Hematopoietic multipotent progenitor cell treated with erythropoietin and hydrocortisone succinate and interleukin-3 and kit ligand, for 17 days (in vitro differentiated cells): ENCODE measurements at places on chromosomes 16 and 17.

DNA sequence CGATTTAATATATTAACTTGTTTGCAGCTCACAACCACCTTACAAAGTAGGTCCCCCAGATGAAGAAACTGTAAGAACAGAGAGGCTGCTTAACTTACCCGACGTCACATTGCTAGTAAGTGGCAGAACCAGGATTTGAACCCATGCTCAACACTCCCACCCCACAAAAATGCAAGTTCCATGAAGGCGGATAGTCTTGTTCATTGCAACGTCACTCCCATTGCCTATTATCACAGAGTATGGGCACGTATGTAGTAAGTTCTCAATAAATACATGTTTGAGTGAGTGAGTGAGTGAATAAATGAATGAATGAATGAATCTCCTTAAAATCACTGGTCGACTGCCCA, 1.1 kb downstream of the USP31 start:
- peak; percentile 9 for DNase-seq

DNA sequence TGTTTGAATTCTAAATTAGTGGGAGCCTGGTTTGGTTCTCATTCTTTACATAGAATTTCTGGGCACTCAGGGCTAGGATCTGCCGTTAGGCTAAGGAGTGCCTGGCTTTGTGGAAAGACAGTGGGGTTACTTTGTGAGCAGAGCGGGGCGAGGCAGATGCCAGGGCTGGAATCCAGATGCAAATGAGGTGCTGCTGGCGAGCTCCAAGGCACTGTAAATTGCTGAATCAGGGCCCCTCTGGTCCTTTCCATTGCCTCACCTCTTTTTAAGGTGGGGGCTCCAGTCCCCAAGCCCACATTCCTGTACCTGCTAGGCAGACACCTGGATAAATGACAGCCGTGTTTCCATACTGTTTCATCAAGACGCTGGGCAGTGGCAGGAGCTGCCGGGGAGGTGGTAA, 33.8 kb downstream of the PIPOX start:
- DNase-seq: no peak

GRCh38 chr16:85523602-85524364, 89.3 kb upstream of the GSE1 start:
- no peak for DNase-seq

DNA sequence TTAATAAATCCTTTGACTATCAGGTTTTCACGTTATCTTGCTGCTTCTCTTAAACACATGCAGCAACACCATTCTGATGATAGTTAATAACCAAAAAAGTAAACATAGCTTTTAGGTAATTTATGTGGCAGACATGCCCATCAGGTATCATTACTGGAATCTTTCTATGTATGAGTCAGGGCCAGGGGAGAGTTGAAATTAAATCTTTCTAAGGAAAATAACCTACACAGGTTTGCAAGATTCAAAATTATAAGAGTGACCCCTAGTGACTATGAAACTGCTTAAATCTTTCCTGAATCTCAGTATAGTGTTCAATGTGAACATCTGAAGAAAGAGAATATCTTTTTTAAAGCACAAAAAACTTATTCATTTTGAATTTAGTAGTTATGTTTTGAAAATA, 666.6 kb downstream of the CDH11 start:
- DNase-seq: no peak

DNA sequence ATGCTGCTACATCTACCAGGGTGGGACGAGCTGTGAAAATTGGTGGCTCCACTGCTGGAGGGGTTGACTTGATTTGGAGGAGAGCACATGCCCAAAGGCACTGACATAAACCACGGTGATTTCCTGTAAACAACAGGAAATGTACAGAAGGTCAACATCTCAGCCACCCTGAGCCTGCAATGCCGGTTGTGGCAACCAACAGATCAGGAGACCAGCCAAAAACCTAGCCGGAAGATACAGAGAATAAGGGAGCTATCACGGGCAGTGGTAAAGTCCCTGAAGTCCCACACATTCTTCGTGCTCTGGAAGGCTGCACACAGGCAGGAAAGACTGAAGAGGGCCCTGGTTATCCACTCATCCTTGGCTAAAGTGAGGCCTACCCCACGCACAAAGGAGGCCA, 56.2 kb downstream of the ADCY9 start:
- no peak for DNase-seq

GRCh38 chr17:1865252-1866037, 35.6 kb downstream of the RPA1 start:
- DNase-seq: peak; percentile 88

GRCh38 chr17:7797976-7798375, 36.0 kb upstream of the KDM6B start:
- no peak for DNase-seq

DNA sequence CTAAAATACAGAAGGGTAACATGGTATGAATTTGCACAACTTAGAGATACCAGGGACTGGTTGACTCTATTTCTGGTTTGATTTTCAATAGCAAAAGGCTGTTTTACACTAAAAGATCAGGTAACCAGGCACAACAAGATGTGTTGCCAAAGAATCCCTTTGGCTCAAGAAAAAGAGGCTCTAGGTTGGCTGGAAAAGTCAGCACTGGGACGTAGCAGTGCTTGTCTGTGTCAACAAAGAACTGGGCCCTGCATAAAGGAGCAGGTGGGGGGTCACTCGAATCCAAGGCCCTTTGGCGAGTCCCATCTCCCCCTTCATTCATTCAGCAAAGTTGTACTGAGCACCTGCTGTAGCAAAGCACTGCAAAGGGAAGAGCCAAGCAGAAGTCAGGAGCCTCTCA, 18.4 kb downstream of the SDR42E1 start:
- no peak for DNase-seq

DNA sequence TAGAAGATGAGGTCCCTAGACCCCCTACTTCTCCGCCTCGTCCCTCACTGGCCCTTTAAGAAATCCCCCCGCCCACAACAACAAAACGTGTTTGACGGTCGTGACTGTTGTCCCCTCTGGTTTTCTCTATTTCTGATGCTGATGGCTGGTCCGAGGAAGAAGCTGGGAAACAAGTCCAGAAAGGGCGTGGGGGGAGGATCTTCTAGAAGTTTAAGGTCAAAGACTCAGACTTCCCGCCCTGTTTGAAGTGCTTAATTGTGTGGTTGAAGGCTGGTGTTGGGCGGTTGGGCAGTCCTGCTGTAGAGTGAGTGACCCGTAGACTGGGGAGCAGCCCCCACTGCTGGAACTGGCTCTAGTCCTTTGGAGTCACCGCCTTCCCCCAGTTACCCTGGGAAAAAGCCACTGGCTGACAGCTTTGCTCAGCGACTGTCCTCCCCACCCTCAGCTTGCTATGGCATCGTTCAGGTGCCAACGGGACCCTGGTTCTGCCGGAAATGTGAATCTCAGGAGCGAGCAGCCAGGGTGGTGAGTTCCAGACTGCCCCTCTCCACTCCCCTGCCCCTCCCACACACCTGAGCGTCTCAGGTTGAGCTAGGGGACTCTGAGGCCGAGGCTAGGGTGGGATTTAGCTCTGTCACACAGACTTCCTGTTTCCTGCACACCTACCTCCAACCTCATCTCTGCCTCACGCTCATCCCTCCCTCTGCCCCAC, 1.6 kb downstream of the MLLT6 start:
- no peak for DNase-seq

DNA sequence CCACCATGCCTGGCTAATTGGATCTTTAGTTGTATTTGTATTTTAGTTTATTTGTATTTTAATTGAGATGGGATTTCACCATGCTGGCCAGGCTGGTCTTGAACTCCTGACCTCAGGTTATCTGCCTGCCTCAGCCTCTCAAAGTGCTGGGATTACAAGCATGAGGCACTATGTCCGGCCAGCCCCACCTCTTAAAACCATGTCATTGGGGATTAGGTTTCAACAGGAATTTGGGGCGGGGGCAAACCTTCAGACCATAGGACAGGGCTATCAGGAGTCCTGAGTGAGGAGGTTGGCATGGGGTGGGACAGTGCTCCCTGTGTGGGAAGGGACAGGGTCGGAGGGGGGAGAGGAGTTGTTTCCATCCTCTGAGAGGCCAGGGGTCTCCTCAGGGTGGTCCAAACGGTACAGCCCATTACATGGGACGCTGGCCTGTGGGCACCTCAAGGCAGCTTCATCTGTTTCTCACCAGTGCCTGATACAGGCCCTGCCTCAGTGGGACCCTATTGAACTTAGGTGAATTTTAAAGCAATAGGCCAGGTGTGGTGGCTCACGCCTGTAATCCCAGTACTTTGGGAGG, 21.6 kb downstream of the GAA start:
- no peak for DNase-seq

GRCh38 chr16:11177578-11178160, 78.3 kb downstream of the SOCS1 start:
- no peak for DNase-seq

DNA sequence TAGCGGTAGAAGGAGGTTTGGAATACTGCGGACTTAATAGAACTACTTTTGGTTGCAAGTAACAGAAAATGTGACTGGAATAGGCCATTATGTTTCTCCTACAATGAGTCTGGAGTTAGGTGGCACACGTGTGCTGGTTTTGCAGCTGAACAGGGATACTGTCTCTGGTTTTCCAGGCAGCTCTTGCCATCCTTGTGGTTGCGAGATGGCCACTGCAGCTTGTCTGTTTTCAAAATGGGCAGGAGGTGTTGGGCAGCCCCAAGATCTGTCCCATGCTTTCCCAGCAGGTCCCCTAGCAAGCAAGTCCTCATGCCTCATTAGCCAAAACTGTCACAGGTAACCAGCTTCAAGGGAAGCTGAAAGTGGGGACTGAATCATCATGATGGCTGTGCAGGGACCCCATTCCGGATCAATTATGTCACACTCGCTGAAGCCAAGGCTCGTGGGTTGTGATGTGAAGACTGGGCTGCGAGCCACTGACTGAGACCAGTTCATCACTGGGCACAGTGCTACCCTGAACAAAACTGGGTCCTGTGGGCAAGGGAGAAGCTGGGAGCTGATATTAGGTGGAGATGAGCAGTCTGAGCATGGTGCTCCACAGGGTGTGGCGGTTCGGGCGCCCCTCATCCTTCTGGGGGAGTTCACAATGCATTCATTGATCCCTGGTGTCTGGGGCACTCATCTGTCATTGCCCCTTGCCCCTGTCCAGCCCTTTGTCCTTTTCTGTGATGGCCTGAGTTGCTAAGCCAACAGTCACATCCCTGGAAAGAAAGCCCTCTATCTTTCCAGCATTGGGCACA, 82.1 kb downstream of the KSR1 start:
- DNase-seq: no peak

- DNase-seq: no peak
These were observed 9.7 kb downstream of the CRAMP1 start for GRCh38 chr16:1621851-1622250.

DNA sequence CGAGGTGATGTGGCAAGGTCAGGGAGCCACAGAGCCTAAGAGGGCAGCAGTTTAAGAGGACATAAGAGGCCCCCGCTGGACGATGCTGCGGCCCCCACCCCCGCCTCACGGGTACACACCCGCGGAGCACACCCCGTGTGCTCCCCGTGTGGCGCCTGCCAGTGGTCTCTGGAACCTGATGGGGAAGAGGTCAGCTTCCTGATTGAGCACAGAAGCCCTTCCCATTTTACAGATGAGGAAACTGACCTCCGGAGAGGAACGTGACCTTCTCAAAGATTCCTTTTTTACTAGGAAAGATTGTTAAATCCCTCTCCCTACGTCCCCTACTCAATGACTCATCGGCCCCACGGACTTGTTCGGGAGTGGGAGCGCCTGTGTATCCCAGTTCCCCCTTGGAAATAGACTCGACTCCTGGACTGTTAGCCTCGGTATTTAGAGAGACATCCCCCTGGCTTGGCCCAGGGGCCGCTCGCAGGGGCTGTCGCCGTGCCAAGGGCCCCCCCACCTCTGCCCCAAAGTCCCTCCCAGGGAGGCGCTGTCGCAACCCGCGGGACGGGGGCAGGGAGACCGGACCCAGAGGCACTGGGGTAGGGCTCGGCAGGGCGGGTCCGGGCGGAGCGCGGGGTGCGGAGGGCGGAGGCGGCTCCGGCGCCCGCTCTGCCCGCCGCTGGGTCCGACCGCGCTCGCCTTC, at the start of gene ABCC3:
TSS of gene ABCC3 (plus strand) at position 658 of the 691 bp plus-strand sequence. CDS start 56 bp downstream, outside the sequence.
- no peak for DNase-seq

DNA sequence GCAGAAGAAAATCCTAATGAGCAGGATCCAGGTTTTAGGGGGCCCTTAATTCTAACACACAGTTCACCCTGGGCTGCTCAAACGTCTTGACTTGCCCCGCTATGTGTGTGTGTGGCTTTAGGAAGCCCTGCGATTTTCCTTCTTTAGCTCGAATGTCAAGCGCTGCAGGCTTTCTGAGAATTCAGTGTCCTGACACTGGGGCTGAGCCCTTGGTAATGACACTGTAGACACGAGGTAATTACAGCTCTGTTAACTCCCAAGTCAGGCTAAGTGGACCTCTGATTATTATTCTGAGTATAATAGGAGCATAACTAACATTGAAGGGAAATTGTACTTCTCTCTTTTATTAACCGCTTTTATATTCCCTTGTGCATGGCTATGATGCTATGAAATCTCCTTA, 202.1 kb downstream of the RBFOX1 start:
- DNase-seq: no peak

- DNase-seq: no peak
These were observed 310.6 kb downstream of the SEC14L1 start for GRCh38 chr17:77451245-77451893.

DNA sequence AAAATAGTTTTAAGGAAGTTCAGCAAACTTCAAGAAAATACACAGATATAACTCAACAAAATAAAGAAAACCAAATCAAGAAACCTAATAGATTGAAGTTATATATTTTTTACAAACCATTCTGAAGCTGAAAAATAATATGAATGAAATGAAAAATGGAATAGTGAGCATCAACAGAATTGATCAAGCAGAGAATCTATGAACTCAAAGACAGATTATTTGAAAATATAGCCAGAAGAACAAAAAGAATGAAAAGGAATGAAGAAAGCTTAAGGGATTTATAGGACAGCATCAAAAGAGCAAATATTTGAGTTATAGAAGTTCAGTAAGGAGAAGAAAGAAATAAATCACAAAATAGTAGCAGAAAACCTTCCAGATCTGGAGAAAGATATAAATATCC, 37.8 kb downstream of the CDR2 start:
- no peak for DNase-seq

- DNase-seq: no peak
These were observed 86.4 kb downstream of the HAPSTR1 start for GRCh38 chr16:9177861-9178260.

- no peak for DNase-seq
These were observed at the start of gene PRR15L for GRCh38 chr17:47957591-47958490. Gene PRR15L (minus strand): TSS chr17:47957883. CDS start chr17:47953234, 4,649 bp downstream.

- DNase-seq: no peak
These were observed 14.5 kb downstream of the TMC6 start for GRCh38 chr17:78113804-78114785.

DNA sequence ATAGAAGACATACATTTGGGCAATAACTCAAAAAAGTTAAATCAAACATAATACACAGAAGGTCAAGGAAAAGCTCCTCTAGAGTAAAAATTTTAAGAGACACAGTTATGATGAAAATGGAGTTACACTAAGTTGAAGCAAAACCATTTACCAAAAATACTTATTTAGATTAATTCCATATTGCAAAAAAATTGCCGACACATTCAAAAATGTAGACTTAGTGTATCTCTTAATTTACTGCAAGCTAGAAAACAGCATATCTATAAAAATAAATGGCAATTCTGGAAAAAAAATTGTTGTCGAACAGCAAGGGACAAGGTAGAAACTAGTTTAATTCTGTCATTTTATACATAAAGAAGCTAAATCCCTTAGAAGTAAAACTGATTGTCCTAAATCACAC, 248.7 kb upstream of the KIF2B start:
- no peak for DNase-seq

GRCh38 chr16:8826278-8826879, 28.7 kb downstream of the PMM2 start:
- DNase-seq: no peak
